ENCODE measurements at places on chromosomes 5 and 9.

DNA sequence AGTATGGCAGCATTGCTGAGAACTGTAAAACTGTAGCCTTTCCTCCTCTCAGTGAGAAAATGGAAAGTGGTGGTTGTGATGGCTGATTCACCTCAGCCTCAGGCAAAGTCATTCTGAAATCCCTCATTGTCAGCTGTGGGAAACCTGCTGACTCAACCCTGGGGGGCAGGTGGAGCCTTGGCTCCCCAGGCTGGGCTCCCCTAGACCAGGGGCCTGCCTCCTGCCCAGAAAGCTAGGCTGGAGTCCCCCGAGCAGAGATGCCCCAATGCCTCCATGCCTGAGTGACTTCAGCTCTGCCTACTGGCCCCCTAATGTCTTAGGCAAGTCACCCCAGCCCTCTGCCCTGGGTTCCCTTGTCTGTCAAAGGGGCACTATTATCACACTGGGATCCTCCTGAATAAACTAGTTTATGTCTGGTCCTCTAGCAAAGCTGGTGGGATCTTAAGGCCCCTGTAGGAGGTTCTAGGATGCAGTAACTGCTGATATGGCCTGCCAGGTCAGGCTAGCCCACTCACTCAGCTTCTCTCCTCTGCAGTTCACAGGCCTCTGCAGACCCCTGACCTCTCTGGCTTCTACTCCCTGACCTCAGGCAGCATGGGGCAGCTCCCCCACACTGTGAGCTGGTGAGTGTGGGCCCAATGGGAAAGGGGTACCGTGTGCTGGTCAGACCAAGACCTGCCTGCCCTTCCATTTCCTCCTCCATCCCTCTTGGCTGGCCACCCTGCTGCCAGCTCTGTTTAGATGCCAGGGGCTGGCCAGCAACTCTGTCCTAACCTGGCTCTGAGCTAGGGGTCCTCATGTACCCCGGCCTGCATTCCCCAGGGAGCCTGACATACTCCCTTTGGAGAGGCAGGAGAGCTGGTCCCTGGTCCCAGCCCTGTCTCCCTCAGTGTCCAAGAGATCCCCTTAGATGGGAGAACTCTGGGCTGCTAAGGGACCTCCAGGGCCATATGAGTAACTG is 24.2 kb downstream of the TCF7 start:
- DNase-seq, result no peak

- no peak for DNase-seq
Measured at GRCh38 chr9:94824913-94825610, 98.6 kb downstream of the AOPEP start.

- no peak for DNase-seq
Measured at GRCh38 chr5:132998556-132998955, 27.8 kb downstream of the ZCCHC10 start.

DNA sequence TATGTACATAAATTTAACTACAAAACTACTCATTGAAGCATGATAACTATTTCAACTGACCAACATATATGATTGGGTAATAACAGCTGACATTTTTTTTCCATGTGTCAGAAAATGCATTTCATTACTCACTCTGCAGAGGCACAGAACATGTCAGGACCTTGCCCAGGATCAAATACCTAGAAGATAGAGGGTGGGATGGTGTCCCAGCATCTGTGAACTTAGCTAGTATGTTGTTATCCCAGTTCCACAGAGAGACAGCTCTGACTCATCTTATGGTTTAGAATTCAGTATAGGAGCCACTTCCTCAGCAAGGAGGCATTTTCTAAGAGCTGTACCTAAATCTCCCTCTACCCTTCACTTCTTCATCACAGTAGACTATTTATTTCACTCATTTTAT is 1198.6 kb upstream of the ACO1 start:
- no peak for DNase-seq

DNA sequence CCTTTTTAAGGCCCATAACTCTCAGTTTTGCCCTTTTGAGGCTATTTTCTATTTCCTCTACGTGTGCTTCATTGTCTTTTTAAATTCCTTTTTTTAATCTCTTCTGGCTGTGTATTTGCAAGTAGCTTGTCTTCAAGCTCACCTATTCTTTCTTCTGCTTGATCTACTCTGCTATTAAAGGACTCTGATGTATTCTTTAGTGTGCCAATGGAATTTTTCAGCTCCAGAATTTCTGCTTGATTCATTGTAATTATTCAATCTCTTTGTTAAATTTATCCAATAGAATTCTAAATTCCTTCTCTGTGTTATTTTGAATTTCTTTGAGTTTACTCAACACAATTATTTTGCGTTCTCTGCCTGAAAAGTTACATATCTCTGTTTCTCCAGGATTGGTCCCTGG is 178.7 kb downstream of the FAM170A start:
- DNase-seq, result no peak

DNA sequence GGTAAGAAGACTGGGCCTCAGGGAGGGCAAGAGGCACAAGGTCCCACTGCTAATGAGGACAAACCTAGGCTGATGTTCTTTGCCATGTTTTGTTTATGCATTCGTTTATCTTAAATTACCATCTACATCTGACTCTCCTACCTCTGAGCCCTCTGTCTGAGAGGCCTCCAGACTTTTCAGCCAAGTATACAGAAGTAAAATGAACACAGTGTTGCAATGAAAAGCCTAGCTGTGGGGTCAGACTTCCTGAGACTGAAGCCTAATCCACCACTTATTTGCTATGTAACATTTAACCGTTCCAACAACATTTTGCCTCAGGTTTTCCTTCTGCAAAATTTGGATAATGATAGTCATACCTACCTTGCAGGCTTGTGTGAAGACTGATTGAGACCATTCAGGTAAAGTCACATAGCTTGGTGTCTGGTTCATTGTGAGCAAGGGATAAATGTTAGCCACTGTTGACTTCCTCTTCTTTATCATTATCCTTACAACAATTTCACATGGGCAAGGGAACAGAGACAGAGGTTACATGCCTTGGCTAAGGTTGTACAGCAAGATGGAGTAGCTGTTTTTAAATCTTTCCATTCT is 374.9 kb upstream of the CLINT1 start:
- no peak for DNase-seq

DNA sequence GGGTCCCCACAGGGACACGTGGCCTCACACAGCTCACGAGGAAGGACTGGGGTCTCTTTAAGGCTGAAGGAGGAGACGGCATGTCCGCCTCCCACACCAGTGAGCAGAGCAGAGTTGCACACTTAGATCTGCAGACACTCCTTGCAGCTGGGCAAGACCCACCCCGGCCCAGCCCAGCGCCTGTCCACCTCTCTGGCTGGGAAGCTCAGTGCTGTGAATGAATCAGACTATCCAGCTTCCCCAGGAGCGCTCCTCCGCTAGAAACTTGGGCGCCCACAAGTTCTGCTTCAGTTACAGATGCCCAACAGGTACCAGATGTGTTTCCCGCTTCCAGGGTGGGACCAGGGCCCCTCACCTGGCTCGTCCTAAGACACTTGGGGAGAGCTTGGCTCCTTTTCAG is 78.9 kb downstream of the NSUN2 start:
- DNase-seq, result no peak

DNA sequence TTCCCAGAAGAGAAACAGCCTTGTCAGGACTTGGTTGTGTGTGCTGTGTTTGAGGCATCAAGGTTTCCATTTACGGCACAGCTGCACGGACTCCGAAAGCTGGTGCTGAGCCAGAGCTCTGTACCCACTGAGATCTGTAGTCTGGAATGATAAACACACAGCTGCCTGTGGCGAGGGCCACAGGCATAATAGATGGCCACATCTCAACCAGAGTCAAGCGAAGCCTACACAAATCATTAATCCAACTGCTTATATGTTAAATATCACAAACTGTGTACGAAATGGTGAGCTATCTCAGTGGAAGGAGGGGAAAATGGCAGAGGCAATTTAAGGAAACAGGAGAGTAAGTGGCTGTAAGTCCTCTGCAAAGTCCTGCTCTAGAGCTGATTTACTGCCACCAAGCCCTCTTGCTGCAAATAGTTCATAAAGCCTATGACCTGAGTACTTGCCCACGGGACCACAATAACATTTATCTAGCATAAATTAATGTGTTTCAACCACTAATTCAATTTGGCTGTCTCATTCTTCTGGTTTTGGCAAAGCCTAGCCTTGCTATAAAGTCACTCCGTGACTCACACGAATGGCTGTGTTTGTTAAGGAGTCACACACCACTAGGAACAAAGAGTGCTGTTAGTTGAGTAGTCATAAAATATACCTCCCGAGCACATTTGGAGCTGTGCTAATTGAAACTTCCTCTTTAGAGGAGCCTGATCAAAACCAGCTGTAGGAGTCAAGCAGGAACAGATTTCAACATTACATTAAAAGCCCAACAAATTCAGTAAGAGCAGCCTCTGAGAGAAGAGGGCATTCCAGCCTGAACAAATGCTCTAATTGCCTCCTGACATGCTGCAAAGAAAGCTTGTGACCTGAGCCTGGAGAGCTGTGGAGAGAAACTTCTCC is 738.6 kb upstream of the ZNF608 start:
- DNase-seq, result no peak

DNA sequence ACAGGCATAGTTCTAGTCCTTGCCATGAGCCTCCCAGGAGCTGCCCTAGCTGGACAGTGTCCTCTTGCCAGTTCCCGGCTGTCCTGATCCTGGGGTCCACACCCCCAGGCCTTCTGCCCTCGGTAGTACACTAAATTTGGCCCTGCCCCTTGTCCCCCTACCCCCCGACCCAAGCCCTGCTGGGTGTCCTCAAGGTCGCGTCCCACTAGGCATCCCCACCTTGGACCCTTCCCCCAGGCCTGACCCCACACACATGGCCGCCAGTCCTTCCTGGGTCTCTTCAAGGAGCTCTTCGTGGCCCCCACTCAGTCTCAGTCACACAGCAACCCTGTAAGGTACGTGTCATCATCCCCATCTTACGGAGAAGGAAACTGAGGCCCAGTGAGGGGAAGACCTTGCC is 40.0 kb upstream of the PHYKPL start:
- no peak for DNase-seq

- no peak for DNase-seq
Measured at GRCh38 chr5:169978714-169979113, 1.6 kb downstream of the INSYN2B start.

Data from D341Med (cell line).